Naive thymus-derived CD4-positive, alpha-beta T cell (primary cell): ENCODE measurements at places on chromosomes 3 and 15. TPM values are rescaled to one million over a fixed set of nuclear protein-coding genes. Genes with fewer than 3 reads are reported as not detected.

GRCh38 chr3:107995823-107996222 is 95.0 kb downstream of the CD47 start:
- DNase-seq: no peak

TGM4 gene
- not detected for total RNA-seq

DNA sequence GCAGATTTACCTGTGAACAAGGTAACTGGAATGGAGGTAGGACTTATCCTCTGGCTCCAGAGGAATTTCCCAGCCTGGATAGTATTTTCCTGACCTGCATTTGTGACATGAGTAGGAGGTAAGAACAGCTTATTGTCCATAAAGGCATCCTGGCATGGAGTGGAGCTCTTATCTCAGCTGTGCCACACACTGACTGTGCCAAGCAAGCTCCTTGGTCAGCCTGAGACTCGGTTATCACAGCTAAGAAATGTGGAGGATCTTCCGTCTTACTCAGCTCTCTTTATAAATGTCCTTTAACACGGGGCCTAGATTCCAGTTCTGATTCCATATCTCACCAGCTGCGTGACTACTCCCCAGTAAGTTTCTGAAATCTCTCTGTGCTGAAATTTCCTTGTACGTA is 38.9 kb downstream of the SLCO3A1 start:
- no peak for DNase-seq

GRCh38 chr15:77542491-77543001 is 90.2 kb downstream of the LINGO1 start:
- DNase-seq: no peak

DNA sequence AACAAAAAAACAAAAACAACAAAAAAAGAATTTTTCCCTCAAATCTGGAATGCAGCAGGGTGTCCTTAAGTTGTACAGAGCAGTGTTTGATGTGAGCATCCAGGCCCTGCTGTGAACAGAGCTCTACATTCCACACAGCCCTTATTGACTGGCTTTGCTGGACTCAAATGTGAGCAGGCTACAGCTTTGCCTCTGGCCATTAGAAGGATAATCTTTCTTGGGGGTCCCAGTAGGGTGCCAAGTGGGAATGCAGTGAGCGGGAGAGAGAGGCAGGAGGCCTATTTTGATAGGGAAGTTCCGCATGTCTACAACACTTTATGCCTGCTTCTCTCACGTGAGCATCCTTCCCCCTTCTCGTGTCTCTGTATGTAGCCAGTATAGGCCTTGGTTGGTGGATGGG is 34.4 kb upstream of the TPRG1 start:
- no peak for DNase-seq

- DNase-seq: no peak
These were observed 30.4 kb downstream of the VGLL4 start for GRCh38 chr3:11613319-11613718.
